Right lobe of liver (tissue), 6 donors: ENCODE measurements at places on chromosomes 7 and 10.

DNA sequence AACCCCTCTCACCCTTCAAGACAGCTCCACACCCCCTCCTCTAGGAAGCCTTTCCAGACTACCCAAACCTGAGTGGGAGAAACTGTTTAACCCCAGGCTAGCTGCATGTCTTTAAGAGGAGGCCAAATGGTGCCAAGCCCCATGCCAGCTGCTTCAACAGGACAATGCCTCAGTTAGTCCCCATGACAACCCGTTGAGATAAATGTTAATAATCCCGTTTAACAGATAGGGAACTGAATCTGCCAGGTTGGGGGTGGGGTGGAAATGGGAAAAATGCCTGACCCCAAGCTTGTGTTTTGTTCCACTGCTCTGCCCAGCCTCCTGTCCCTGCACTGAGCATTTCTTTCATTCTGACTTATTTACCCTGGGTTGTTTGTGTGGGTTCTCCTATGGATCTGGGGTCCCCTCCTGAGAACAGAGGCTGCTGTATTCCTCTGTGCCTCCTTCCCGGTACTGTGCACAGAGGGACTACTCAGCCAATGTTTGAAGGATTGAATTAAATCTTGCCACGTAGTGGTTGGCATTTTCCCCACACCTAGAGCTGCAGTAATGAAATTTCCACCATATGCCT, 452.6 kb upstream of the ZMIZ1 start:
- no peak for DNase-seq

DNA sequence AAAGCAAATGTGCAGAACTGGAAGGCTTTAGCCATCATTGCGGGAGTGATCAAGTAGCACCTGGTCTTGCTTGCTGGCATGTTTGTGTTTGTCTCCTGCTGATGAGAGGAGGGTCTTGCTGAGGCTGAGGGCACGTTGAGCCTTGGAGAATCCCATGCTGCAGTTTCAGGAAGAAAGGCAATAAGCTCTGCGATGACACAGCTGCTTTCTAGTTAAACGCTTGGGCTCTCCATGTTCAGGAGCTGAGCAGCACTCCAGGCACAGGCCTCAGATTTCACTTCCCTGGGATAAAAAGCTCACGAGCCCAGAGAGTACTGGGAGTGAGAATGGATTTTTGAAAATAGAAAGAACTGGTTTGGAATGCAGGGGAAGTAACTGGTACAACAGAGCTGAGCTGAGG, 100.8 kb downstream of the LRRC18 start:
- DNase-seq: no peak

DNA sequence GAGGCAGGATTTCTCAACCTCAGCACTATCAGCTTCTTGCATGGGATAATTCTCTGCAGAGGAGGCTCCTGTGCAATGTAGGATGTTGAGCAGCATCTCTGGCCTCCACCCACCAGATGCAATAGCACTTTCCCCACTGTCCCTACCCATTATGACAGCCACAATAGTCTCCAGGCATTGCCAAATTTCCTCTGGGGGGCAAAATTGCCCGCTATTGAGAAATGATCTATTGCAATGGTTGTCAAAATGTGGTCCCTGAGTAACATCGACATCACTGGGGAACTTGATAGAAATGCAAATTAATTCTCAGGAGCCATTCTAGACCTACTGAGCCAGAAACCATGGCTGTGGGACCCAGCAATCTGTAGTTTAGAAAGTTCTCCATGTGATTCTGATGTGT, 7.0 kb downstream of the KCNK18 start:
- no peak for DNase-seq

- DNase-seq: no peak
These were observed 89.2 kb downstream of the RNF216 start for GRCh38 chr7:5692112-5692844.

DNA sequence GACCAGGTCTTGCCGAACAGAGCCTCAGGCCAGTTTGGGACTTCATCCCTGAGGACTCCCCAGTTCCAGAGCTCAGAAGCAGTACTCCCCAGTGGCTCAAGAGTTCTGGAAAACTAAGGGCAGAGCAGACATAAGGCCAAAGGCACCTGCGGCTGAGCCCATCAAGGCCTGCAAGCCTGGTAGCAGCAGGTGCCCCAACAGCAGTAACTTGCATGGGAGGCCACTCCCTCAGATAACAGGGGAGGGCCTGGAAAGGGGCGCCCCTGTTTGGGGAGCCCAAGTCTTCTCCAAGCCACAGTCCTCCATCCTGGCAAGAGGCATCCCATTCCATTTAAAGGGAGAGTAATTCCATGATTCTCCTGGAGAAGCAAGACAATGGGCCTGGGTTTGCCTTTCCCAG, 13.0 kb downstream of the POLL start:
- no peak for DNase-seq

DNA sequence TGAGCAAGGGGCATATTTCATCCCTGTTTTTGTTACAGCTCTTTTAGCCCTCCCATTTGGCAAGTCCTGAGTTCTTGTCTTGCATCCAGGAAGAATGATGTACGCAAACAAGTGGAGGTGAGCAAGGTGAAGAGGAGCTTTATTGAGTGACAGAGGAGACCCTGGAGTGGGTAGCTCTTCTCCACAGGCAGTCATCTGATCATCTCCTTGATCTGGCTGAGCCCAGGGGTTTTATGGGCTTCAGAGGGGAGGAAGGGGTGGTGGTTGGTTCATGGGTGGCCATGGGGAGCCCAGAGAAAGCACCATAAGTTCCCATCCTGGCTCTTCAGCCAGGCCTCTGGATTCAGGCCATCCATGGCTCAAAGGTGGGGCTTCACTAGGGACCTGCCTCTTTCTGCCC, 21.9 kb downstream of the STEAP1 start:
- peak; percentile 25 for DNase-seq

- no peak for DNase-seq
These were observed 28.5 kb downstream of the SMURF1 start for GRCh38 chr7:99115379-99115778.
